Activated CD4-positive, CD25-positive, alpha-beta regulatory T cell (primary cell): ENCODE measurements at places on chromosomes 13 and 19.

DNA sequence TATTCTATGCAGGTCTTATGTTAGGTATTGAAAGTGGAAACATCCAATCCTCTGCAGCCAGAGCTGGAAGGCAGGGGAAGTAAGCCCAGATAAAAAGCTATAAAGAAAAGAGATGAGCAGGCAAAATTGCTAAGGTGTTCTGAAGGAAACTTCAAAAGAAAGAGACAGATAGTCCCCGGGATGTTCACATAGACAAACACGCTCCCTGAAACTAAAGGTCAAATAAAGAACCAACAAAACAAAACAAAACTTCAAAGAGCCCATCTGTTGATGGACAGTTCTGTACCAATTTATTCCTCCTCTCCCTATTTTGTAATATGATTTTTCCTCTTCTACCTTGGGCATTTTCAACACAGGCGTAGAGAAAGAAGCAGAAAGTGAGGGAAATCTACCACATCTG is 11.3 kb upstream of the NDFIP2 start:
- no peak for DNase-seq

DNA sequence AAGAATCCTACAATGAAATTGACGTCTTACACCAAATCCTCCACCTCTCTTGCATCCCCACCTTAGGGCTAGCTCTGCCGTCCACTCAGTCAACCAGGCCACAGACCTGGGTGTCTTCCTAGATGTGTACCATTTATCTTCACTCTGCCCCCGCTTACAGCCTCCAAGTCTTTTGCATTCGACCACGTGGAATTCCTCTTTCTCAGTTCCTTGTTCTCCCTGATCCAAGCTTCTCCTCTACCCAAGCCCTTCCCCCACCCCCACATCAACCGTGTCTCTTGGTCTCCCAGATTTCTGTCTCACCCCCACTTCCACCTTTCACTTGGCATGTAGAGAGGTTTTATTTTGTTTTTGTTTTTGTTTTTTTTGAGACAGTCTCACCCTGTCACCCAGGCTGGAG is 1.2 kb upstream of the DMWD start:
- no peak for DNase-seq

DNA sequence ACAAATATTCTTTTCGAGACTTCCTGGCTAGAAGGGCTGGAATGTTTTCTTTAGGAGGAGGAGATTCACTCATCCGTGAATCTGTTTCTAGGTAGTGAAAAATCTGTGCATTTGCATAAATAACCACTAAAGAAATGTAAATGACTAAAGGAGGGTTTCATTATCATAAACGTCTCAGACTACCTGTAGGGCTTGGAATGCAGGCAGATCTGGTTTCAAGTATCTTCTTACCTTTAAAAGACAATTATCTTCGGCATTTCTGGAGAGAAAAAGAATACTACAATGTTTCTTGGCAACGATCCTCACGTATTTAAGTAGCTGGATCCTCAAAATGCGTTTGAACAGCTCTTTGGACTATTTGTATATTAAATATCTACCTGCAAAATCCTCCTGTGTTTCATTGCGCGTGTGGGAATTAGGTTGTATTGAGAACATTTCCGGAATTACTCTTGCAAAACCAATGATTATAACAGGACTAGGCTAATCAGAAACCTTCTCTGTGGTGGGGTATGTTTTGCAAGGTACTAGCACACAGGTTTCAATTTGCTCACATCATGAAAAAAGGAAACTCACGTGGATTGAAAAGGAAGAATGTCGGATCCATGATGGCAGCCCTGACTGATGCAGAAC is 291.1 kb upstream of the ARGLU1 start:
- DNase-seq = no peak

DNA sequence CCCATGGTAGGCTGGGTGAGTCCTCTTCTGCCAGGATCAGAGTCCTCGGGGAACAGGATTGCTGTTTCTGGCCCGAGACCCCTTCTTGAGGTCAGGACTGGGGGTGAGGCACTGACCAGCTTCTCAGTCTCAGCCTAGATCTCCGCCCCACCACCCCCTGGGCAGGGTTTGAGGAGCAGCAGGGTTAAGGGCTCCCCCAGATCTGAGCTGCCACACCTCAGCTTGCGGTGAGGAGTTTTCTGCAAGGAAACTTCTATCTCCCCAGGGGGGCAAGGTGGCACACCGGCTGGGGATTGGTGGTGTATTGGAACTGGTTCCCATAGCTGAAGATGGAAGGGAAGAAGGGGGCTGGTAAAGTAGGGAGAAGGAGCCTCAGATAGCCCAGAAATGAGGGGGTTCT is 19.5 kb downstream of the CHST8 start:
- no peak for DNase-seq

GRCh38 chr13:66965181-66965580 is 265.0 kb downstream of the PCDH9 start:
- DNase-seq = no peak

- DNase-seq = no peak
These were observed 14.7 kb upstream of the DHDH start for GRCh38 chr19:48918801-48919247.

DNA sequence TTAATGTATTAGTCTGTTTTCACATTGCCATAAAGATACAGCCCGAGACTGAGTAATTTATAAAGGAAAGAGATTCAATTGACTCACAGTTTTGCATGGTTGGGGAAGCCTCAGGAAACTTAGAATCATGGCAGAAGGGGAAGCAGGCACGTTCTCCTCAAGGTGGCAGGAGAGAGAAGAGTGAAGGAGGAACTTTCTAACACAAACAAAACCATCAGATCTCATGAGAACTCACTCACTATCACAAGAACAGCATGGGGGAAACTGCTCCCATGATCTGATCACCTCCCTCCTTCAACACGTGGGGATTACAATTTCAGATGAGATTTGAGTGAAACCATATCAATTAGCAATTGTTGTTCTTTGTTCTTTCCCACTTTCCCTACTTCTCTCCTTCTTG is 689.0 kb upstream of the SLITRK1 start:
- DNase-seq = no peak

DNA sequence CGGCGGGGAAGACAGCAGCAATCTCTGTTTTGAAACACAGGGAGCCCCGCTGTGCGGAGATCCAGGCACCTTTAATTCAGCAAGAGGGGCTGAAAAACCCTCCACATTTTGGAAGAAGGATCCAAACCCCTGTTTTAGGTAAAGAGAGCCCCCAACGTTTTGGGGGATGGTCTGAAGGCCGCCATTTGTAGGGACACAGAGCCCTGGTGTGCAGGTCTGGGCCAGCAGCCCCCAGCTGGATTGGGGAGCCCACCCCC is 3.5 kb upstream of the HOOK2 start:
- no peak for DNase-seq

GRCh38 chr19:39206122-39206521 is 2.1 kb upstream of the SYCN start:
- no peak for DNase-seq

GRCh38 chr13:50282016-50282415 is 266.8 kb downstream of the KCNRG start:
- DNase-seq = no peak

DNA sequence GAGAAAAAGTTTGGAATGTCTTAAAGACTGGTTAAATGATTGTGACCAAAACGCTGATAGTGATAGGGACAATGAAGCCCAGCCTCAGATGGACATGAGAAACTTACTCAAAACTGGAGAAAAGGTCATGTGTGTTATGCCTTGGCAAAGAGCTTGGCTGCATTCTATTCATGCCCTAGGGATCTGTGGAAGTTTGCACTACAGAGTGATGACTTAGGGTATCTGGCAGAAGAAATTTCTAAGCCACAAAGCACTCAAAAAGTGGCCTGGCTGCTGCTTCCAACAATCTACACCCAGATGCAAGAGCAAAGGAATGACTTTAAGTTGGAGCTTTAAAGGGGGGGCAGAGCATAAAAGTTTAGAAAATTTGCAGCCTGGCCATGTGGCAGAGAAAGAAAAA is 521.3 kb downstream of the UQCRFS1 start:
- no peak for DNase-seq

- DNase-seq = no peak
These were observed 8.1 kb downstream of the PTGIR start for GRCh38 chr19:46616631-46617322.

GRCh38 chr13:76687467-76687866 is 198.7 kb downstream of the KCTD12 start:
- no peak for DNase-seq

DNA sequence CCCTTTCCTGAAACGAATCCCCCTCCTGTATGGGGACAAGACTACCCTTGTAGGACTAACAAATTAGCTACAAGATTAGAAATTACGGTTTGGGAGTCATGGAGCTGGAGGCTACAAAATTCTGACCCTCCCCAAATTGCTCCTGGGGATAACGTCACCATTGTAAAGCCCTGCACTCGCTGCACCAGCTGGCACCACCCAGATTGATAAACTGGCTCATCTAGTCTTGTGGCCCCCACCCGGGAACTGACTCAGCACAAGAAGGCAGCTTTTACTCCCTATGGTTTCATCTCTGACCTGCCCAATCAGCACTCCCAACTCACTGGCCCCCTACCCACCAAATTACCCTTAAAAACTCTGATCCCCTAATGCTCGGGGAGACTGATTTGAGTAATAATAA is 150.6 kb upstream of the TSC22D1 start:
- DNase-seq = no peak

GRCh38 chr13:76643596-76643995 is 242.6 kb downstream of the KCTD12 start:
- DNase-seq = no peak

DNA sequence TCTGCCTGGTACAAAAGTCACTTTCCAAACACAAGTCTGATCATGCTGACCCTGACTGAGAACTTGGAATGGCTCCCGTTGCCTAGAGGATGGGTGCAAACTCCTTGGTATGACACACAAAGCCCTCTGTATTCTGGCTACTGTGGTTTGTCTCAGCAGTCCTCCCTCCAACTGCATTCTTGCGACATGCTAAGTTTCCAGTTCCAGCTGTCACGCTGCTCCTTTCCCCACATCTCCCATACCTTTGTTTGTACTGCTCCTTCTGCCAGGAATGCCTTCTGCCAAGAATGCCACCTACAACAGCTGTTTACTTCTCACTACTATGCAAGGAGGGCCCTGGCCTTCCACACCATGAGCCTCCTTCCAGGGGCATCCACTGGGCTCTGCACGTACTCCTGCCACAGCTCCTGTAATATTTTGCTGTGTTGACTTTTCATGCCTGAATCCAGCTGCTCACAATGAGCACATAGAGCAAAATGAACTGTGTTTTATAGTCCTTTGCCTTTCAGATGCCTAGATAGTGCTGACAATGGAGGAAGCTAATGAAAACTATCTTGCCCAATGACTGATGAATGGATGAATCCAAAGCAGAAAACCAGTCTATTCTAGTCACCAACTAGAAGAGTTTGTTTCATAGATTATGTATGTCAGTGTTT is 543.7 kb downstream of the EFNB2 start:
- no peak for DNase-seq

DNA sequence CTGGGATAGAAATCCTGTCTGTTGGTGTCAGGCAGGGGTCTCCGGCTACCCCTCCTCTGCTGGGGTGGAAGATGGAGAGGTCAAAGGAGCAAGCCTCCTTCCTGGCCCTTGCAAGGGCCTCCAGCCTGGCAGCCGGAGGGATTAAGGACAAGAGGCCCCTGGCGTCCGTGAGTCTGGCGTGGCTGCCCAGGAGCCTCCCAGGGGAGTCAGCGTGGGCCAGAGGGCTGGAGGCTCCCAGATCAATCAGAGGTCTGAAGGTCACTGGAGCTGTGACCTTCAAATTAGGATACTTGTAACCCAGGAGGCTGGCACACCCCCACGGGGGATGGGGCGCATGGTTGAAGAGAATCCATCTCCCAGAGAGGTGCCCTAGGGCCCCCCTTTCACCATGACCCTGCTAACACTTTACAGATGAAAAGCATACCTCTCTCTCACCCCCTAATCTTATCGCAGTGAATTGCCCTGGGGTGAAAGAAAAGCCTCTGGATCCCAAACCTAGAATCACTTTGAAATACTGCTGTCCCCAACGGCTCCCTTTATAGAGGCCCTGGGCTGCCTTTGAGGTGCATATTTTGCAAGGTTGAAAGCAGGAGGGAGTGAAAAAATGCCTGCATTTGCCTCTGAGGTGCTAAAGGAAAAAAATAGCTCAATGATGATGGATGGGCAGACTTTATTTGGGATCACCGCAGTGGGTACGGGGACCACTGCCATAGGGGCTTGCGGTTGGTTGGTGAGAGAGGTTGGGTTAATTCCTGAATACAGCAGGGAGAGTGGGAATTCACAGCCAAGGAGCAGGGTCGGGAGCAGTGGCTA is 44.9 kb upstream of the PEG3 start:
- DNase-seq = no peak

- DNase-seq = peak; percentile 47
These were observed 57.1 kb downstream of the ZNF568 start for GRCh38 chr19:36973021-36973843.

DNA sequence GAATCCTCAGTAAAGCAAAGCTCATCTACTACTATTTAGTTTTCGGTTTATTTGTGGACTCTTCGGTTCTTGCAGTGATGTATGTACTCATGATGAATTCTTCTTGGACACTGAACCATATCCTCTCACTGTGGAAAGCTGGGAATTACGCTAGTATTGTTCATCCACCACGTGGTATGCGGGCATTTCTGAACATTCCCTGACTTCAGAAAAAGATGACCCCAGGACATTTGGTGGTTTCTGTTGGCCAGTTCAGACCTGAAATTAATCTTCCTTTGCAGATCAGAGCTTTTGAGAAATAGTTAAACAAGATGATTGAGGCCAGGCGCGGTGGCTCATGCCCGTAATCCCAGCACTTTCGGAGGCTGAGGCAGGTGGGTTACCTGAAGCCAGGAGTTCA is 25.3 kb upstream of the FBN3 start:
- DNase-seq = no peak

DNA sequence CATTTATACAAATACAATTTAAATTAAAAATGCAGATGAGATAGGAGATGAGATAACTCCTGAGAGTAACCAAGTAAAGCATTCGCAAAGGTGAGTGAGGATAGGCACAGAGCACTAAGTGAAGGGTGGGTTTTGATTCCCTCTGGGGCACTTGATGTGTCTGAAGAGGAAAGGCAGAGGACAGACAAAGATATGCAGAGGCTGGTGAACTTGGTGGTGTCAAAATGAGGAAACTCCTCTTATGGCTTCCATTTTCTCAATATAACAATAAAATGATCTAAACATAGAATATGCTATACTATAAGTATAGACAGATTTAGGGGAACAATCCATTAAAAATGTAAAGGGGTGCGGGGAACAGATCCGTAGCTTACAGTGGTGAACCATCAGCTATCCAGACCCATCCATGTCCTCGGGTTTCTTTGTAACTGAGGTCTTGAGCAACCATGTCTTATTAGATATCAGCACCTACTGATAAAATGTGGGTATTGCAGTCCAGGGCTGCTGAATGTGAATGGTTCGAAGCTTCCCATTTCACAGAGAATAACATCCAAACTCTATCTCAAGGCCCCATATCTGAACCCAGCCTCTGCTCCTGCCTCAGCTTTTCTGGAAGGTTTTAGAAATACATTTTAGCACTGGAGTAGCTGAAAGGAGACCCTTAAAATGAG is 73.9 kb upstream of the SLC10A2 start:
- DNase-seq = no peak
